ENCODE measurements at places on chromosomes 6 and 20. TPM values are rescaled to one million over a fixed set of nuclear protein-coding genes. Genes with fewer than 3 reads are reported as not detected.

BCAS4 gene
- total RNA-seq: 7.2 TPM

CDSN gene
- total RNA-seq: not detected

ORC3 gene
- 43.5 TPM for total RNA-seq

LGSN gene
- total RNA-seq: 0.53 TPM

- no peak overlapping the region for H3K4me3 ChIP-seq
- no peak for DNase-seq
- H3K4me1 ChIP-seq: peaks cover 5% of the 10 kb centered on the region
- no peaks in the 10 kb centered on the region for H3K27me3 ChIP-seq
- no peak overlapping the region for H3K27ac ChIP-seq
- H3K36me3 ChIP-seq: no peaks in the 10 kb centered on the region
Measured at GRCh38 chr6:24589334-24589733, 56.7 kb downstream of the KIAA0319 start.

DNA sequence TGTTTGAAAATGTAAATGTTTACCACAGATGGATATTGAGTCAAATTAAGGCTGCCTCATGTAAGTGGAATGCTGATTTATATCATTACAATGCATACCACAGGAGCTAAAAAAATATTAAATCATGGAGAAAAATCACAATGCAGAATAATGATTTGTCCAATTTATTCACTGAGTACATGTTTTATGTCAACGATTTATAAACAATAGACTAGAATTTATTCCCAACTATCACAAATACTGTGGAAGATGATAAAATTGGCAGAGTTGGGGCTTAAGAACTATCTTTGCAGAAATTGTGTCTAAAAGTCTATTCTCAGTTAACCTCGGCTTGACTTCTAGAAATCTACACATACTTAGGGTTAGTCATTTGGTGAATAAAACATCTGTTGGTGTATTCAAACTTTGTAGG is 472.1 kb upstream of the MARCKS start:
- H3K4me3 ChIP-seq: no peak overlapping the region
- DNase-seq: no peak
- no peak overlapping the region for H3K27ac ChIP-seq
- H3K4me1 ChIP-seq: no peaks in the 10 kb centered on the region
- no peaks in the 10 kb centered on the region for H3K27me3 ChIP-seq
- H3K36me3 ChIP-seq: no peaks in the 10 kb centered on the region

GRCh38 chr6:112160745-112161144 is 73.4 kb downstream of the FAM229B start:
- peaks cover 15% of the 10 kb centered on the region for H3K27me3 ChIP-seq
- no peaks in the 10 kb centered on the region for H3K36me3 ChIP-seq
- H3K4me3 ChIP-seq: no peak overlapping the region
- H3K27ac ChIP-seq: no peak overlapping the region

DNA sequence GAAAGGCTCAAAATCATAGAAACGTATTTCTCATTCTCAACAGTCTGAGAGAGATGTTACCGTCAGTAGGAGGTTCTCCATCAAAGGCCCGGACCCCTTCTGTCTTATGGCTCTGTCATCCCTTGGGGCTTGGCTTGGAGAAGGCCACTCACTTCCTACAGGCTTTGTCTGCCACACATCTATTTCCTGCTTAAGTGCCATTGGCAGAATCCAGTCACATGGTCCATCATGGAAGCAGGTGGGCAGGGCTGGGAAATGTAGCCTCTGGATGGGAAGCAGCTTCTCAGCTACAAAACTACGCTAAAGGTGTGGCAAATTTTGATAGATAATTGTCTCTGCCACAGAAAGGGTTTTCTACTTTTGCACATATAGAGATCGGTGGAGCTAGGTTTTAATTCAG is 12.6 kb upstream of the ZFP64 start:
- no peaks in the 10 kb centered on the region for H3K27me3 ChIP-seq
- H3K4me3 ChIP-seq: no peak overlapping the region
- no peaks in the 10 kb centered on the region for H3K36me3 ChIP-seq
- no peak for DNase-seq
- H3K27ac ChIP-seq: no peak overlapping the region

DNA sequence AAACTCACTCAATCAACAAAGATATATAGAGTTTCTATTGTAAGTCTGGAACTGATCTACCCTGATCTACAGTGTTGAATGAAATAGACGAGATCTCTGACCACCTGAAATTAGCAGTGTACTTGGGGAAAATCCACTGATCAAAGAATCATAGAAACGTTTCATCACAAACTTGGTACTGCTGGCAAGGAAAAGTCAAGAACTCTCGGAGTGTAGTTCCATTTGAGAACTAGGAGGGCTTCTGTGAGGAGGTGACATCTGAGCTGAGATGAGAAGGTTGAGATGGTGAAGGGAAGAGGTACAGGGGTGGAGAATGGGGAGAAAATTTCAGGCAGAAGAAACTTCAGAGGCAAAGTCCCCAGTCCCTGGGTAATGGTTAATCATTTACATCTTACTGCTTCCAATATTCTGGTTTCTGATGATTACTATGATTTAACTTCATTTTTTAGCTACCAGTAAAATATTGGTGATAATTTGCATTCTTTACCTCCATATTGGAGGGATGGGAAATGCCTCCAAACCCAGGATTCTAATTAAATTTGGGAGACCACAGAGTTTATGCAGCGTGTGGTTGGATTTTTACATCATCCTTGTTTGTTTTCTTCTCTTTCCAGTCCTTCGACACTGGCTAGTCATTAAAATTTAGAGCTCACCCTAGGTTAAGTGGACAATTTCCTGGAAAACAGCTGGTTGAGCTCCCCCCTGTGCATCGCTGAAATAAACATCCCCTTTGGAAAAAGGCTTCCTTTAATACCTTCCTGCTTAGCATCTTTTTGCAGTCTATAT is 191.9 kb downstream of the BCAS1 start:
- no peaks in the 10 kb centered on the region for H3K36me3 ChIP-seq
- H3K4me1 ChIP-seq: peaks cover 54% of the 10 kb centered on the region
- no peak overlapping the region for H3K27ac ChIP-seq
- no peaks in the 10 kb centered on the region for H3K27me3 ChIP-seq
- no peak for DNase-seq

DNA sequence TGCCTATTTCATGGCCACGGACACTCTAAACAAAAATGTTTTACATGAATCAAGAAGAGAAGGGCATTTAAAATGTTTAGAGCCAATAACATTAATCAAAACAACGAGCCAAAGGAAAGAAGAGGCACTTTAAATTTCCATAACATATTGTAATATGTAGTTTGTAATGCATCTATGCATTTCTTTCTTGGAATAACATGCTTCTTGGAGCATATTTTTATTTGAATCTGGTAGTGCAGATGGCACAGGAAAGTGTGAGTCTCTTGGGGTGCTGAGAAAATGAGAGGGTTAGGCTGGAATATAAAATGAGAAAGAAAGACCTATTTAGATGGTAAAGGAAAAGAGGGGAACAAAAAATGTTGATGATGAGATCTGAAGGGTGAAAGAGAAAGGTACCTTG is 305.4 kb downstream of the BTBD3 start:
- H3K27me3 ChIP-seq: no peaks in the 10 kb centered on the region
- H3K4me1 ChIP-seq: no peaks in the 10 kb centered on the region
- no peak overlapping the region for H3K4me3 ChIP-seq
- H3K27ac ChIP-seq: no peak overlapping the region
- no peaks in the 10 kb centered on the region for H3K36me3 ChIP-seq

GRCh38 chr20:22687676-22688349 is 103.4 kb upstream of the FOXA2 start:
- no peak overlapping the region for H3K4me3 ChIP-seq
- peaks cover 13% of the 10 kb centered on the region for H3K4me1 ChIP-seq
- no peaks in the 10 kb centered on the region for H3K36me3 ChIP-seq
- peaks cover 6% of the 10 kb centered on the region for H3K27me3 ChIP-seq
- no peak for DNase-seq
- H3K27ac ChIP-seq: no peak overlapping the region

DNA sequence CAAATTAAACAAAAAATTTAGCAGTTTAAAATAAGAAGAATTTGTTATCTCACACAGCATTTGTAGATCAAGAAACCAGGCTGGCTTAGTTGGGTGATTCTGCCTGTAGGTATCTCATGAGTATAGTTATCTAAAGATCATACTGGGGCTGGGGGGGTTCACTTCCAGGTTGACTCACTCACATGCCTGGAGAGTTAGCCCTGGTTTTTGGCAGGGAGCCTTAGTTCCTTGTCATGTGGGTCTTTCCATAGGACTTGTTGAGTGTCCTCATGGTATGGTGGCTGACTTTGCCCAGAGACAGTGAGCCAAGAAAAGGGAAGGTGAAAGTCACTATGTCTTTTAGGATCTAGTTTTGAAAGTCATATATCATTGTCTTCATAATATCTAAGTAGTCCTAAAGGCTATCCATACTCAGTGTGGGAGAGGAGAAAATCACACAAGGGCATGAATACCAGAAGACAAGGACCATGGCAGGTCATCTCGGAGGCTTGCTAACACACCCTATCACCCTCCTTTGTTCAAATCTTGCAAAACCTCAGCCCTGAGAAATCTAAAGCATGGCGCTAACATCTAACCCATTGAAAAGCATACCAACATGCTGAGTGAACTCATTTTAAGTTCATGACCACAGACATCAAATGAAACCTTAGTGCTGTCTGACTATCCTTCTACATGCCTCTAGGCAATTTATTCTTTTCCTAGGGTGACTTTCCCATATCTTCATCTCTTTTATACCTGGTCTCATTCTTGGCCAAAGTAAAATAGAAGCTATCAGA is 39.2 kb downstream of the CYP24A1 start:
- H3K4me1 ChIP-seq: peaks cover 63% of the 10 kb centered on the region
- no peaks in the 10 kb centered on the region for H3K27me3 ChIP-seq
- DNase-seq: peak; percentile 85
- peak overlapping the region; percentile 99 for H3K27ac ChIP-seq

DNA sequence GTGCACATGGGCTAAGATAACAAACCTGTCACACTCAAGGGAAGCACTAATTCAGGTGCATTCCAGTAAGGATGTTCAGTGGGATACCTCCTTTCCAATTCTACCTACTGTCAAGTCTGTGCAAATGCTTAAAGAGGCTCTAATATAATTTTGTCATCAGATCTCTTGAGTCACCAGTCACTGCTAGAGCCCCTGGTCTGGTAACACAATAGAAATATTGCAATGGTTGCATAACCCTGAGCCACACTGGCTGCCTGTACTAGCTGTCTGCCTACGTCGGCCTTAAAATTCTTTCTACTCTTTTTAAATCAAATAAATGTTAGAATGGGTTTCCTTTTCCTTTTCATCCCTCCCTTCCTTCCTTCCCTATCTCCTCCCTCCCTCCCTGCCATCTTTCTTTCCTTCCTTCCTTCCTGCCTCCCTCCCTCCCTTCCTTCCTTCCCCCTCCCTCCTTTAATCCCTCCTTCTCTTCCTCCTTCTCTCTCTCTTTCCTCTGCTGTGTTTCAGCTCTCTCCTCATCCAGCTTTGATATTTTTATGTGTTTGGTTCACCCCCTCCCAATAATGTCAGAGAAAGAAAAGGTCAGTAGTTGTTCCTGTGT is 28.1 kb upstream of the OLIG3 start:
- H3K27ac ChIP-seq: no peak overlapping the region
- H3K4me1 ChIP-seq: no peaks in the 10 kb centered on the region
- no peak for DNase-seq
- 0 out of 2 replicates have a peak, but pooled peaks cover 1% of the 10 kb centered on the region for H3K27me3 ChIP-seq

- H3K27ac ChIP-seq: no peak overlapping the region
- DNase-seq: no peak
- peaks cover 2% of the 10 kb centered on the region for H3K27me3 ChIP-seq
Measured at GRCh38 chr6:169391473-169392071, 137.9 kb upstream of the THBS2 start.

DNA sequence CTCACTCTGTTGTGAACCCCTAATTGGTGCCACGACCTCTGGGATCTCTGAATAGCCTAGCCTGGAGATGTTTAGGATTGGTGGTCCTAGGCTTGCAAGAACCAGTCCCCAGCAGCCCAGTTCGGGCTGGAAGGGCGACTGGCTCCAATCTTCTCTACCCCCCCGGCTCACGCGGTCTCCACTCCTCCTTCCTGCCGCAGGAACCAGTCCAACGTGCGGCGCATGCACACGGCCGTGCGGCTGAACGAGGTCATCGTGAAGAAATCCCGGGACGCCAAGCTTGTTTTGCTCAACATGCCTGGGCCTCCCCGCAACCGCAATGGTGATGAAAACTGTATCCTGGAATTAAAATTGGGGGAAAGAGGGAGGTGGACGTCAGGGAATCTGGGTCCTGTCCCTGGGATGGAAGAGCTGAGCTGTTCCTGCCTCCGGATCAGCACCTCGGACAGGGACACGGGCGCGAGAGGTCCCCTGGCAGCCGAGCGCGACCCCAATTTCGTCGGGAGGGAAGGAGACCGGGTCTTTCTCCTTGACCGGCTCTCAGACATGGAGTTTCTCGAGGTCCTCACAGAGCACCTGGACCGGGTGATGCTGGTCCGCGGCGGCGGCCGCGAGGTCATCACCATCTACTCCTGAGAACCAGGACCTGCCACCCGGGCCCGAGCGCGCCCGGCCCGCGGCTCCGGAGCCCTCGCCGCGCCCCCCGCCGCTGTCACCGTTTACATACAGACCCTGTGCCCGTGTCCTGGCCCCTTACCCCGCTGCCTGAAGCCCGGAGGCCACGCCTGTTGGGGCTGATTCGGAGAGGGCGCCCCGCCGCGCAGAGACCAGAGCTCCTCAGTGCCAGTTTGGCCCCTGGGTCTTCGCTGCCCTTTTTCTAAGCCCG is 28.2 kb downstream of the SLC12A5 start:
- no peak overlapping the region for H3K27ac ChIP-seq
- no peak overlapping the region for H3K4me3 ChIP-seq
- H3K36me3 ChIP-seq: peaks cover 20% of the 10 kb centered on the region
- H3K27me3 ChIP-seq: no peaks in the 10 kb centered on the region
- peaks cover 15% of the 10 kb centered on the region for H3K4me1 ChIP-seq

DNA sequence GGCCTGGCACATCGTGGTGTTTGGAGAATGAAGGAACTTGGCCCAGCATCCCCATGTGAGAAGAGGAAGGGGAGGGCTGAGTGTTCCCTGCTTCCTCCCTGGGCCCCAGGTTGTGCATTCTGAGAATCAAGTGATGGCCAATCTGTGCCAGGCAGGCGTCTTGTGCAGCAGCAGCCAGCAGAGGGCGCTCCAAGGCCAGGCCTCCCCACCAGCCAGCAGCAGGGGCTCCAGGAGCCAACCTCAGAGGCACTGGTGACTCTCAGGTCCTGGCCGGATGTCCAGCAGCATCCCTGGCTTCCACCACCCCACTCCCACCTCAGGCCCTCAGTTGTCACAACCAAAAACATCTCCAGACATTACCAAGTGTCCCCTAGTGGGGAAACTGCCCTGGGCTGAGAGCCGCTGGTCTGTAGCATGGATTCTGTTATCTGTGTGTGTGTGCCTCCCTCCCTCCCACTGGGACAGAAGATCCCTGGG is 192.0 kb downstream of the PREX1 start:
- peak; percentile 29 for DNase-seq
- H3K4me1 ChIP-seq: peaks cover 14% of the 10 kb centered on the region
- no peak overlapping the region for H3K27ac ChIP-seq
- H3K36me3 ChIP-seq: no peaks in the 10 kb centered on the region
- H3K27me3 ChIP-seq: peaks cover 3% of the 10 kb centered on the region
- H3K4me3 ChIP-seq: no peak overlapping the region

GRCh38 chr6:145367149-145367548 is 368.2 kb downstream of the EPM2A start:
- H3K27ac ChIP-seq: no peak overlapping the region
- no peaks in the 10 kb centered on the region for H3K4me1 ChIP-seq
- no peak overlapping the region for H3K4me3 ChIP-seq

All from HepG2 (cell line).